Activated naive CD4-positive, alpha-beta T cell treated with anti-CD3 and anti-CD28 coated beads, Interleukin-2, amount 50 U/mL, for 72 hours (primary cell): ENCODE measurements at places on chromosomes 4 and X. TPM values are rescaled to one million over a fixed set of nuclear protein-coding genes. Genes with fewer than 3 reads are reported as not detected.

DNA sequence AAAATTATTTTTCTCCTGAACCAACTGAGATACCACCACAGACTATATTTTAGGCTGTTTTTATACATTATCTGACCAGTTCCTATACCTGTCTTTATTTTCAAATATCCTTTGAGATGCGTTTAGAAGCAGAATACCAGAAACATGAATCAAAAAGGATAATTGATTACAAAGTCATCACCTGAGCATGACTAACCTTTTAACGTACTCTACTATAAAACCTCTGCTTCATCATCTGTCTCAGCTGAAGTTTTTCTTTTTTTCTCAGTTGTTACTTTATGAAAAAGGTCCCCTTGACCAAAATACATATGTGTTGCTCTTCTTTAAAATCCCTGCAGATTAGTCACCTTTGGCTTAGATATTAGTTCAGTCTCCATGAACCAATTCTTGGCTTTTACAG, 109.8 kb downstream of the AMMECR1 start:
- no peak for DNase-seq

GRCh38 chrX:134660627-134661026, 2.4 kb upstream of the PLAC1 start:
- no peak for DNase-seq

GRCh38 chrX:53356186-53356585, 66.3 kb downstream of the SMC1A start:
- DNase-seq = no peak

DNA sequence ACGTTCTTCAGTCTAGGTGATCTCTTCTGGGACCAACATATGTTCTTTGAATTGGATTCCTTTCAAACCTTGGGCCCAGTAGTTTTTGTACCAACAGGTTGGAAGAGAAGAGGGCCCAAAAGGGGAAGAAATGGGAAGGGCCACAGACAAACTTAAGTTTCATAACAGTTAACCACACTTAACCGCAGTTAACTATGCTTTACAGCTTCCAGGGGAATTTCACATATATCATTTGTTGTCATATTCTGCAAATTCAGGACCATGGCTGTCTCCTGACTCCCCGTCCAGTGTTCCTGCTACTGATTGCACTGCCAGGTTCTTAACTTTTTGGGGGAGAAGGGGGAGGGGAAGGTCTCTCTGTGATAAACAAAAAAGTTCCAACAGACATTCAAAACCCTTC, 34.6 kb downstream of the RTL5 start:
- DNase-seq = no peak

- no peak for DNase-seq
These were observed 28.9 kb downstream of the OFD1 start for GRCh38 chrX:13763489-13763888.

DNA sequence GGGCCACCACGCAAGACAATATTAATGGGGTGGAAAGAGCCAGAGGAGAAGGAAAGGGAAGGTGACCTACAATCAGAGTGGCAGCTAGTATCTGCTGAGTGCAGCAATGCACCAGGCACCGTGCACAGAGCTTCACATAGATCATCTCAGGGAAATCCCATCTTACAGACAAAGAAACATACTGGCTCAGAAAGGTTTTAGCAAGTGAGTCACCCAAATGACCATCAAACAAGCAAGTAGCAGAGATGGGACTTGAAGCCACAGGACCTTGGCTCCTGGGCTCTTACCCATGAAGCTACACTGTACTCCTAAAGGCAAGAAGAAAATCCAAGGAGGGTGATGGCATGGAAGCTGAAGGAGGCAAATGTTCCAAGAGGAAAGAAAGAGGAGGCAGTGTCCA, 6.8 kb downstream of the ANXA5 start:
- DNase-seq = no peak

GRCh38 chrX:134423606-134424005, 36.4 kb upstream of the HPRT1 start:
- DNase-seq = no peak

DNA sequence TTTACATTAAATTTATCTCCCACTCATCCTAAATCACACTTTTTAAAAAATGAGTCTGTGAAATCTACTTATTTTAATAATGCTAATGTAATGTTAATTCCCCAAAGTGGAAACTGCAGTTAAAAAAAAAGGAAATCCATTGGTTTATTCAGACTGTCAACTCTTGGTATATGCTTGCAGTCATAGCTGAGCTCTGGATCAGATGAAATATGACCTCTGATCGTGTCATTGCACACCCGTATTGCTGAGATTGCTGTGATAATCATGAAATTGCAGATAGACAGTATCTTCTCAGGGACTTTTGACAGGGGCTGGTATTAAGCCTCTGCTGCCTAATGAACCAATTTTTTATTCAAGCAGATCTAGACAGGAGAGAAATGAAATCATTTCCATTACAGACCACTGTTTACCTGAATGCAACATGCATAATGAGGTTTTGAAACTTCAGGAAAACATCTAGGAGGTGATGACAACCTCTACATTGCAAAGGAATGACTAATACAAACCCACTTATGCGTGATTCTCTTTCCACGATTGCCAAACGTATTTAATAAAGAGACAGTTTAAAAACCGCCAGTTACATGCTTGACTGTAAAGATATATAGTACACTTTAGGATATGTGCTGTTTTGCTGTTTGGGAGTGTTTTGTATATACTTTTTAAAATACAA, 138.3 kb upstream of the PUDP start:
- DNase-seq = no peak

DNA sequence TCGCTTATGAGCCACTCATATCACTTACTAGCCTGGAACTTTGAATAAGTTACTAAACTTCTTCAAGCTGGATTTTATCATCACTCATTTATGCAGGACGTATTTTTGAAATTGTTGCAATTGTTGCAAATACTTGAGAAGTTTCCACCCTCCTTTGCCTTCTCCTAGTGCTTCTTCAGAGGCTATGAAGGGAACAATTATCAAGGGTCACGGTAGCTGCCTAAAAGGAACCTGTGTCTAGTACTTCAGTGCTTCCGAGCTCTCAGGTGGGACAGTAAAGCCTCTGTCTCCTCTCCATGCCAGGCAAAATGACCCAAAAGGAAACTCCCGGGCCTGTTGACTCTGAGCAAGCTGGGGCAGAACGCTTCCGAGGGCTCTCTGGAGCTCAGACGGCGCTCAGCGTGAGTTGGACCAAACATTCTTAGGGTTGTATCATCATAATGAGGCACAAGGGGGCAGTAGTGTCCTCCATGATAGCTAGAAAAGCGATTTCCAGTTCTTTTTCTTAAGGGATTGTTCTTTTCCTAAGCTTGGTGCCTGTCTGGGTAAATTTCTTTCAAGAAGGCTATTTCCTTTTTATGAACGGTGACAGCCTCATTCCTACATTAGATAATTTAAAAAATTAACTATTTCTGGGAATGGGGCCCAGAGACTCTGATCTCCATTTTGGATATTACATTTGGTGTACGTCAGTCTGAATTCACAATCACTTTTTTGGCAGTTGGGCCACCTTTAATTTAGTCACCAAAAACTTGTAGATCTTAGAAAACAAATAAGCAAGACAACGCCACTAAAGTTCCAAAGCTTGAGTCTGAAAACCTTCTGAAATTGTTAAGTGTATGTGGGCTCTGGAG, 73.1 kb downstream of the PACRGL start:
- peak; percentile 25 for DNase-seq

- no peak for DNase-seq
These were observed 222.8 kb downstream of the FRMPD4 start for GRCh38 chrX:12360986-12361598.

DNA sequence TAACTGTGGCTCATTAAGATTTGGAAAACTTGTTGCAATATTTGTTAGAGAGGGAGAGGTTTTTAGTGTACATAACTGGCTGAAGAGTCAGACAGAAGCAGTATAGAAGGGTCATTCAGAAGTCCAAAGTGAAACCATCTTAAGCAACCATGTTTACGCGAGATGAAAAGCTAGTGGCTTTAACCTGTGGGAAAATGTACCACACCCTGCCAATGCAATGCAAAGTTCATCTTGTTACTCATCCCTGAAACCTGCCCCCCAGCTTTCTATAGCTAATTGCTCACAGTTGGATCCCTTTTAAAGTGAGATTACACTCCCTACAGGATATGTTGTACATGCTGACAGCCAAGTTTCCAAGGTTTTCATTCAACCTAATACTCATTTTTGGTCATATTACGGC, 96.7 kb upstream of the RAPGEF2 start:
- DNase-seq = no peak

DNA sequence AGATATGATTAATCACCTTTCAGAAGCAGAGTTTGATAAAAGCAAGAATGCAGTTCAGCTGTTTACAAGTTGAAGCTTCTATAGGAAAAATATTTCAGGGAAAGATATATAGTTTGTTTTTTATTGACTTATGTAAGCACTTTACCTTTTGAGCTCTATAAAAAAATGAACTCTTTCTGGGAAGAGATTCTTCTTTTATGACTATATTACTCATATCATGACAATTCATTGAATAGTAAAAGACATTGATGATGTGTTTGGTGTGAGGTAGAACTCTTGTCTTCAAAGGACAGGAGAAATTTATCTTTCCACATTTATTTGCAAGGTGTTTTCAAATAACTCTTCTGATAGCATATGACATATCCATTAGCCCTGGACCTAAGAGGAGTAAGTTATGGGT, 156.6 kb downstream of the SLC4A4 start:
- DNase-seq = no peak

DNA sequence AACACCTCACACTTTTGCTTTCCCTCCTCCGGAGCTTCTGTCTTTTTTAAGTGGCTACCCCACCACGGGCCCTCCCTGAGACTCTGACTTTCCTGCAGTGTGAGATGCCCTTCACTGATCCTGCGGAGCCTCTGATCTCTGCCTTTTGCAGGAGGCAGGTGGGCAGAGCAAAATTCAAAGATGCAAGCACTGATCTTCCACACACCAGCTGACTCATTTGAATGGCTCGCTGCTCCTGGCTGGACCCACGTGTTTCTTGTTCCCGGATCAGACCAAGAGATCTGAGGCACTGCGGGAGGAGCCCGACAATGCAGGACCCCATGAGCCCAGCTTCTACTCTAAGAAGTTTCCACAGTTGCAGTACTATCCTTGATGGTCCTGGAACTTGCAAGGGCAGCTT, 1607.9 kb upstream of the TENM3 start:
- no peak for DNase-seq

- DNase-seq = no peak
These were observed 2.7 kb downstream of the HS6ST2 start for GRCh38 chrX:132955690-132956089.

- DNase-seq = peak; percentile 73
These were observed 24.9 kb downstream of the ARL9 start for GRCh38 chr4:56530269-56531148.

- peak; percentile 30 for DNase-seq
These were observed 47.9 kb upstream of the RGN start for GRCh38 chrX:47030339-47030738.

The HMGB3 gene
- 21.4 TPM for total RNA-seq

The SYTL5 gene
- not detected for total RNA-seq

The SMIM43 gene
- not detected for total RNA-seq

The NHS gene
- total RNA-seq = 1.2 TPM

The CCDC149 gene
- total RNA-seq = 0.31 TPM

The NAA11 gene
- not detected for total RNA-seq

The TAF7L gene
- not detected for total RNA-seq

The SGMS2 gene
- total RNA-seq = 1.1 TPM
